ENCODE measurements at places on chromosomes 5 and 9.

DNA sequence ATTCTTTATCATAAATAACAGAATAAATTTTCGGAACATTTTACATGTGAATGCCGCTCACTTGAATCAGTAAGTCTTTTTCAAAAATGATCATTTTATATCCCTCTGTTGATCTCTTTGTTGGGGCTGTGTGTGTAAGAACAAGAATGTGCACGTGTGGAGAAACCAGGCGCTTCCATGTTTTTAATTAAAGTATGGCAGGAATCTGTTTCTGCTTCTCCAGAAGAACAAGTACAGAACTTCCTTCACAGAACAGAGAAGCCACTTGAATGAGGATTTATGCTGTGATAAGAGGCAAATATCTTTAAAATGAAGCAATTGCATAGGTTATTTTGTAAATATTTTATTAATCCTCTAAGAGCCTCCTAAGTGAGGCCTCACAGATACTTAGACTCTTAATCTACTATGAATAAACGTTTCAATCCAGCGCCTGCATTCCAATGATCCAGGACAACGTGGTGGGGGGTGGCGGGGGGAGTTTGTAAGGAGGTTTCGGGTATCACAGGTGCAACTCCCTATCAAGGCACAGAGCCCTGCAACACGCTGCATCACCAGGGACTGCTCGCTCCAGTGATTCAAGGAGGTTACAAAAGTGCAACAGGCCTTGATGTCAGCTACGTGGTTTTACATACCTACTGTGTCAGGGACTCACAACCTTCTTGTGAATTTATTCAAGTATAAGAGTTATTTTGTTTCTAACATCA is 409.2 kb downstream of the BNC2 start:
- DNase-seq: no peak

DNA sequence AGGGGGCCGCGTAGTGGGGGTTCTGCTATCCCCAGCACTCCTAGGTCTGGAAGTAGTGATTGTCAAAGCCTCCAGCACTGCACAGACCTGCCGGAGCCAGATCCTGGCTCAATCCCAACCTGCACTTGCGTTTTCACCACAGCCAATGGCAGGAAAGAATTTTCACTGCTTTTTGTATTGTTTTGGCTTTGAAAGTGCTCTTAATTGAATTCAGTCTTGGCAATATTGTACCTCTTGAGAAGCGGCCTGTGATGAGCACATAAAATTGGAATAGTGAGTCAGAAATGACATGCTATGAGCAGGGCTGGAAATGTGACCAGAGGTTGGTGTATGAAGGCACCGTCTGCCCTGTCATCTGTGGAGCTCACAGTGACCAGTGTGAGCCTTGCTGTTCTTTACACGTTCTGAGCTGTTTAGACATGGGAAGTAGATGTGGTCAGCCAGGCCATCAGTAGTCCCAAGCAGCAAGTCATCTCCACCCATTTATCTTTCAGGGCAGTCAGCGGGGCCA is 41.5 kb downstream of the SECISBP2 start:
- DNase-seq: no peak

- DNase-seq: no peak
Observed at GRCh38 chr5:148398698-148399121, 15.0 kb downstream of the FBXO38 start.

- no peak for DNase-seq
Observed at GRCh38 chr5:43017428-43017815, 22.7 kb downstream of the ANXA2R start.

DNA sequence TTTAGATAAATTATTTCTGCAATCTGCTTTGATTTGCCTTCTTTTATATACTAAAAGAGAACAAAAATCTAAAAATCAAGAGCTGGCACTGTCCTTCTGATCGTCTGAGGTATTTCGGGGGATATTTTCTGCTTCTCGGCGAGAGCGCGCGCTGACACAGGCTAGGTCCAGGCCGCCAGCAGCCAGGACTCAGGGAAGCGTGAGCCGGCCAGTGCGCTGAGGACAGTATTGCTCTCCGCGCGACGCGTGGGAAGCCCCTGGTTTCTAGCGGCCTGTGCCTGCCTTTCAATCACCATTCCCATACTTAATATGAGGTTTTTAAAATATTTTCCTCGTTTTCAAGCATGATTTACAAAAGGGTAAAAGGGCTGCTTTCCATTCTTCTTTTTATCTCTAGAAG is 307.3 kb upstream of the IRX1 start:
- no peak for DNase-seq

- DNase-seq: no peak
Observed at GRCh38 chr5:80369521-80369920, 38.3 kb upstream of the ZFYVE16 start.

DNA sequence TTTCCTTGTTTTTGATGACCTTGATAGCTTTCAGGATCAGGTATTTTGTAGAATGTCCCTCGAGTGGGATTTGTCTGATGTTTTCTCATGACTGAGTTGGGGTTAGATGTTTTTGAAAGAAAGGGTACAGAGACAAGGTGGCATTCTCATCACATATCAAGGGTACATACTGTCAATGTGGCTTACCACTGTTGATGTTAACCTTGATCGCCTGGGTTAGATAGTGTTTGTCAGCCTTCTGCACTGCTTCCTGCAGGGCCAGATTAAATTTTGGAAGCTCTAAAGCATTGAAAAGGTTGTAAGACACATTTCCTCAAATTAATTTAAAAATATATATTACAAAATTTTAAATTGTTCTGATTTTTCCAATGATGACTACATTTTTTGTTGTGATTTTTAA is 287.4 kb upstream of the ACTBL2 start:
- no peak for DNase-seq

DNA sequence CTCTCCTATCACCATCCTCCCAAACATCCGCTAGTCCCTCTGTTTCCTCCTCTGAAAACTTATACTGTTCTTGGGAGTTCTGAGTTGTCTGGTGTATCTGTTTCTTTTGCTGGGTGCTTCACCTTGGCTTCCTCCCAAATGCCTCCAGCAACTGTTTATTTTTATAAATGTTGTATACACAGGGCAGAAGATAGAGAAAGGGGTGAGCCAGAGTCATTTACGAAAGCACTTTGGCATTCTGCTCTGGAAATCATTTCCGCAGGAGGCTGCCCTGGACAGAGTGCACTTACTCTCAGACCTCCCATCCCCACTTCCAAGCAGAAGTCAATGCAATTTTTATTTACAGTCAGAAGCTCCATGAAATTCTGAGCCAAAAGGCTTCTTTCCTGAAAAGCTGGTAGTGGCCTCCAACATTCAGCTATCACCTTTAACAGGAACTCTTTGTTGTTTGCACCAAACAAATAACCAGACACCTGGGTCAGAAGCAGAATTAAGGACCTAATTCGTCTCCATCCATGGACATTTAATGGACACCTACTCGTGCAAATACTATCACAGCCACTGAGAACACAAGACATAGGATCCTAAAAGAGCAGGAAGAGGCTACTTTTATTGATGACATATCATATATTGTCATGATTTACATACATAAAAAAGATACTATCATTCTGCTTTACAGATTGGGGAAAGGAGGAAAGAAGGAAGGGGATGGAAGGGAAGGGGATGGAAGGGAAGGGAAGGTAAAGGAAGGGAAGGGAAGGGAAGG is 229.5 kb upstream of the PAPPA start:
- peak; percentile 11 for DNase-seq

DNA sequence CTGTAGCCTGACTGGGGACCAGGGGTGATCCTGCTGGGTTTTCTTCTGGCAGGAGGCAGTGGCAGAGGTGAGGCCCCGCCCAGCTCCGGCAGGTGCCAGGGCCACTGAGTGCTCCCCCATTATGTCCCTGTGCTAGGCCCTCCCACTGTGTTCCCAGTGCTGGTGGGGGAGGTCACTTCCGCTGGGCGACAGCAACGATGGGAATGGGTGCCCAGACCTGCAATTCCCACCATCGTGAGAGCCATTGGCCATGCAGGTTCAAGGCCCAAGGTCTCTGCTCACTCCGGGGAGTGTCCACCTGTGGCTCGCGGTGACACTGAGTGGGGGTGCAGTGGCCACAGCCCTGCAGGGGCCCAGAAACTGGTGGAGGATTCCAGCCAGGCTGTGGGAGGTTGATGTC is 98.6 kb downstream of the RXRA start:
- no peak for DNase-seq

GRCh38 chr5:56801256-56801655 is 14.1 kb upstream of the MAP3K1 start:
- no peak for DNase-seq

DNA sequence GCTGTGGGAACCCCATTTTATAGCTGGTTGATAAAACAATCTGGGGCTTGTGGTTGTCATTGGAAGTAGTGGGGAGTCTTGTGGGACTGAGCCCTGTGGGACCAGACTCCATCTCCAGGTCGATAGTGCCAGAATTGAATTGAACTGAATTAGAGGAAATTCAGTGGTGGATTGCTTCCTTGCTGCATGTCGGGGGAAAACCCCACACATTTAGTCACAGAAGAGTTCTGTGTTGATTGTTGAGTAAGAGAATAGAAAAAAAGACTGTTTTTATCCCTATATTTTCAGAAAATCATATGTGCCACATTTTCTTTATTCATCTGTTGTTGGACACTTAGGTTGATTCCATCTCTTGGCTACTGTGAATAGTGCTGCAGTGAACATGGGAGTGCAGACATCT is 209.7 kb downstream of the ARHGEF28 start:
- no peak for DNase-seq

- DNase-seq: no peak
Observed at GRCh38 chr5:151956725-151957124, 32.1 kb upstream of the GLRA1 start.

GRCh38 chr9:95499847-95500246 is 16.9 kb downstream of the PTCH1 start:
- no peak for DNase-seq

DNA sequence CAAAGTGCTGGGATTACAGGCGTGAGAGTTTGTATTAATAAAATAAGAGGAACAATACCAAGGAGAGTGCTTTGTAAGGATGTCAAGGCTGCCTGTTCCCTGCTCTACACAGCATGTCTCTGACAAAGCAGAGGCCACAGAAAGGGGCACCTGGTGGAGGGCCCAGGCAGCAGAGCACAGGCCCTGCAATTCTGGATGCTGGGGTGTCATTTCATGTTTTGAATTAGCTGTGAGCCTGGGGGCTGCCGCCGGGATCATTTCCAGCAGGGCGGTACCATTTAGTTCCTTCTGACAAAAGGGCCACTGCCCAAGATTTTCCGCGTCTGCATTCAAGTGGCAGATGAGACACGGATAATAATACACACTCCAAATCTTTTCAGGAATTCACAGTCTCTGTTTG is 396.9 kb downstream of the GADD45G start:
- no peak for DNase-seq

DNA sequence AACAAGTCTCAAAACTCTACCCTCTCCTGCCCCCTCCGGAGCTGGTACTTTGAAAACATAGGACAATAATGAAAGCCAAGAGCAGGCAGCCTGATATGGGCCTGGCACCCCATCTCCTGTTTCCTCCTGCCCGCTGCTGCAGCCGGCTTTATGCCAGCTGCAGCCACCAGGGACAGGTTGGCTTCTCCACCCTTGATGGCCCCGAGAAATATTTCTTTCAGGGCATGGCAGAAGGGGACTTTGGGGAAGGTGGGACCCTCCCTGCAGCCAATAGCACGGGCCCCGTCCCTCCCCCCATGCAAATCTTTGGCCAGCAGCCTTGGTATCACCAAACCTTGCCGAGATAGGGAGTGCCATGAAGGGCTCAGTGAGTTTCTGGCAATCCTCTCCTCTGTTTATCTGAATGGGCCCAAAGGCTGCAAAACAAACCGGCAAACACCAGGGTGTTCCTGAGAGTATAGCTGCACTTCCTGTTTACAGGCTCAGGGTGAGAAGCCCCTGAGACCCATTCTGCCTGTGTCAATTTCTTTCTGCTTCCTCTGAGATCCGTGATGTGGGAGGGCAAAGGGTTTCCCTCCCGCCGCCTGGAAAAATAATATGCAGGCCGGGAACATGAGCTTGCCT is 73.4 kb upstream of the BOD1 start:
- no peak for DNase-seq

GRCh38 chr5:73856997-73857396 is 231.0 kb downstream of the ARHGEF28 start:
- DNase-seq: no peak

DNA sequence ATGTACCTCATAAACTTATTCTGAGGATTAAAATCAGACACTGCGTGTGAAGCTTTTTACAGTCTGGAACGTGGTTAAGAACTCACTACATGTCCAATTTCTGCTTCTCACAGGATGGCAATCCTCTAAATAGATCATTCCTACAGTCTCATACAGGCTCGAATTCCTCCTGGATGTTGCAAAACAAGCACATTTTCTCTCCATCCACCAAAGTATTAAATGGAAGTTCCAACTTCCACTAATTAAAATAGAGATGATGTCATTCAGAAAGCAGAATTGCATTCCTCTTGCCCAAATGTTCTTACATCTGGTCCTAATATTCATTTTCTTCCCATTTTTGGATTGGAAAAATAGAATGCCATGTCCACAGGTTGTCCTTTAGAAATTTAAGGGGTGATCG is 145.5 kb upstream of the PCA3 start:
- DNase-seq: no peak

DNA sequence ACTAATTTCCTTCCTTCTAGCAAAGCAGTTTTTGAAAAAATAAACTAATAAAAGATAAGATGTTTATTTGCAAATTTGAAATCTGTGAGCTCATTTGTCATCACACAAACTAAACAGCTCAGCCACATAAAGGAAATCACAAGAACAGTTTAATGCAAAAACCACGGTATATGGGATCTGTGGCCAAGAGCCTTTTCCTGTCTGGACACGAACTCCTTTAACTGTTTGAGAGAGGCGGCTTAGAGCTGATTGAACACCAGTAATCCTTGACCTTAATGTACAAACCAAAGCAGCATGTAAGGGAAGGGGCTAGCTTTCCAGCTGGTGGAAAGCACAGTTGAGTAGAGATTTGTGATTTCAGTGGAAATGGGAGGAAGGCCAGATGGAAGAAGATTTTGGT is 66.3 kb upstream of the SPINK5 start:
- no peak for DNase-seq

DNA sequence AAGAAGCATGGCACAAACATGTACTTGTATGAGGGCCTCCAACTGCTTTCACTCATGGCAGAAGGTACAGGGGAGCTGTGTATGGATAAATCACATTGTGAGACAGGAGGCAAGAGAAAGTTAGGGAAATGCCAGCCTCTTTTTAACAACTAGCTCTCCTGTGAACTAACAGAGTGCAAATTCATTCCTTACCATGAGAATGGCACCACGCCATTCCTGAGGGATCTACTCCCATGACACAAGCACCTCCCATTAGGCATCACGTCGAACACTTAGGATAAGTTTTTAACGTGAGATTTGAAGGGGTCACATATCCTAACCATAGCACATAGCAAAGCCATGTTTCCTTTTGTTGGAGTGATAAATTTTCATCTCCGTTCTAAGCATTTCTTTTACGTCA is 747.2 kb upstream of the CHD1 start:
- DNase-seq: no peak

Data from amniotic stem cell (primary cell).